ENCODE measurements at places on chromosomes 7 and 10. TPM values are rescaled to one million over a fixed set of nuclear protein-coding genes. Genes with fewer than 3 reads are reported as not detected.

DNA sequence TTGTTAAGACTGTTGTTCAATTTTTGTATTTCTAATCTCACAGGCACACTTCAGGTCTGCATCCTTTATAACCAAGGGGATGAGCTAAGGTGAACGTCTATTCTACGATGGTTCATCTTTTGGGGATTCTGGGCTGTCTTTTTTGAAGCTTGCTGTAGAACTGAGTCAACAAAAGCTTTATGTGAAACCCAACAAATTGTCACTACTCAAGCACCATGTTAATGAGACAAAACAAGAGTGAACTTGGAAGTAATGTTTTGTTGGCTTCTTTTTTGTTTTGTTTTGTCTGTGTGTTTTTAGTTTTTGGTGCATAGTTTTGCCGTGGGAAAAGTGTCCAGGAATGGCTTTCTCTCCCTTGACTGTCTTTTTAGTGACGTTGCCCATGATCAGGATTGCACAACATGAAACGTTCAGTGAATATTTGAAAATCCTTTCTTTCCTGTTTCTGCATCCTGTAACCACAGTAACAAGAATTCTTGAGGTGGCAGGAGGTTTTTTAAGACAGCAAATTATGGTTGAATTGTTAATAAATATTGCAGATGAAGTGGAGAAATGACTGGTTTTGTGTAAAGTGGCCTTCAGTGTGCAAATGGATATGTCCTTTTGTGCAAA, 65.6 kb downstream of the WIPF3 start:
- H3K4me1 ChIP-seq: no peaks in the 10 kb centered on the region
- H3K27me3 ChIP-seq: no peaks in the 10 kb centered on the region
- H3K27ac ChIP-seq: no peak overlapping the region
- H3K4me3 ChIP-seq: no peak overlapping the region

DNA sequence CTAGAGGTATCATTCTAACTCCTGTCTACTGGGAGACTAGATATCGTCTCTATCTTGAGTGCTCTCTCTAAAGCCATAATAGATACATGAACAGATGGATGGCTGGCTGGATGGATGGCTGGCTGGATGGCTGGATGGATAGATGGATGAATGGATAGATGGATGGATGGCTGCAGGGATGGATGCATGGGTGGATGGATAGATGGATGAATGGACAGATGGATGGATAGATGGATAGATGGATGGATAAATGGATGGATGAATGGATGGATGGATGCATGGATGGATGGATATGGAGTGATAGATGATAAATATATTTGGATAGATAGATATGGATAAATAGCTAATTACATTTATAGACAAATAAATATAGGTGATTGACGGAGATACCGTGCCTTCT, 191.2 kb upstream of the KLF6 start:
- H3K4me3 ChIP-seq: no peak overlapping the region
- no peaks in the 10 kb centered on the region for H3K36me3 ChIP-seq
- DNase-seq: no peak
- peaks cover 49% of the 10 kb centered on the region for H3K4me1 ChIP-seq
- H3K27ac ChIP-seq: no peak overlapping the region

- peaks cover 5% of the 10 kb centered on the region for H3K4me1 ChIP-seq
- DNase-seq: no peak
- no peaks in the 10 kb centered on the region for H3K27me3 ChIP-seq
- H3K27ac ChIP-seq: peak overlapping the region; percentile 43
Measured at GRCh38 chr7:114943953-114944744, 22.3 kb downstream of the MDFIC start.

CCDC7 gene
- total RNA-seq: 1.9 TPM

GRCh38 chr10:128047991-128048818, 78.0 kb downstream of the MKI67 start:
- H3K4me1 ChIP-seq: peaks cover 15% of the 10 kb centered on the region
- no peaks in the 10 kb centered on the region for H3K27me3 ChIP-seq
- H3K27ac ChIP-seq: peak overlapping the region; percentile 93
- no peak for DNase-seq

DKK1 gene
- total RNA-seq: 0.47 TPM

TAS2R4 gene
- total RNA-seq: 0.18 TPM

GRCh38 chr7:31512166-31512565, 1.7 kb upstream of the ITPRID1 start:
- H3K27me3 ChIP-seq: no peaks in the 10 kb centered on the region
- no peak overlapping the region for H3K4me3 ChIP-seq
- no peaks in the 10 kb centered on the region for H3K36me3 ChIP-seq

GRCh38 chr7:27418541-27418940, 175.9 kb downstream of the EVX1 start:
- H3K27me3 ChIP-seq: no peaks in the 10 kb centered on the region
- H3K4me3 ChIP-seq: no peak overlapping the region

DNA sequence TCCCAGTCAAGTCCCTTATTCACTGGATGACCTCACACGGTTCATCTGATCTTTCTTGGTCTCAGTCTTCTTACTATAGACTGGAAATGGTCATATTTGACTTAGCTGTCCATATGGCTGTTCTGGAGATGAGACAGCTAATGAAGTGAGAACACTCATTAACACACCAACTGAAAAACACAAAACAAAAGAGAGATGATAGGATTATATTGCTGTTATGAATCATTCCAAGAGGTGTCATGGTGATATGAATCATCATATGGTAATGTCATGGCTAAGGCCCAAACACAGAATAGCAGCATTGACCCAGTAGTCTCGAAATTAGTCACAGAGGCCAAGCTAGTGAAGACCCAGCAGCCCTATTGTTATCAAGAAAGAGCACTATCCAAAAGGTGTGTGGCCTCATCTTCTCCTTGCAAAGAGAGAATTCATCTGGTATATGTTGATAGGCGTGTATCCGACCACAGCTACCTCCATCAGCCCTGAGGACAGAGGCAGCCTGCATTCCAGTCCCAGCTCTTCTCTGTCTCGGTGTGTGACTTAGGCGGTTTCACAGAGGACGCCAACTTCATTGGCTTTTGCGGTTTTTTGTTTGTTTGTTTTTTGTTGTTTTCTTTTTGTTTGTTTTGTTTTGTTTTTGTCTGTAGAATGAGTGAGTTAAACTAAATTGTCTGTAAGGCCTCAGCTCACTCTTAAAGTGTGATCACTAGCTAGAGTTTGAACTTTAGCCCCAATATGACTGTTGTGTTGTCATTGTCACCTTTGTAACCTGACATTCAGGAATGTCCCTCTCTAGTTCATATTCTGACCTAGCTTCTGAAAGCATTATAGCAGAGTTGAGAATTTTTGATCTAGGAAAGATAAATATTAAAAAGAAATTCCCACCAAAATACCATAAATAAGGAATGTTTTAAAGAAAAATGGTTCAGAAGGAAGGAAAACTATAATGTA, 97.4 kb upstream of the PDCD4 start:
- no peaks in the 10 kb centered on the region for H3K27me3 ChIP-seq
- H3K27ac ChIP-seq: peak overlapping the region; percentile 15
- H3K4me1 ChIP-seq: no peaks in the 10 kb centered on the region
- no peak for DNase-seq
- H3K4me3 ChIP-seq: no peak overlapping the region

DNA sequence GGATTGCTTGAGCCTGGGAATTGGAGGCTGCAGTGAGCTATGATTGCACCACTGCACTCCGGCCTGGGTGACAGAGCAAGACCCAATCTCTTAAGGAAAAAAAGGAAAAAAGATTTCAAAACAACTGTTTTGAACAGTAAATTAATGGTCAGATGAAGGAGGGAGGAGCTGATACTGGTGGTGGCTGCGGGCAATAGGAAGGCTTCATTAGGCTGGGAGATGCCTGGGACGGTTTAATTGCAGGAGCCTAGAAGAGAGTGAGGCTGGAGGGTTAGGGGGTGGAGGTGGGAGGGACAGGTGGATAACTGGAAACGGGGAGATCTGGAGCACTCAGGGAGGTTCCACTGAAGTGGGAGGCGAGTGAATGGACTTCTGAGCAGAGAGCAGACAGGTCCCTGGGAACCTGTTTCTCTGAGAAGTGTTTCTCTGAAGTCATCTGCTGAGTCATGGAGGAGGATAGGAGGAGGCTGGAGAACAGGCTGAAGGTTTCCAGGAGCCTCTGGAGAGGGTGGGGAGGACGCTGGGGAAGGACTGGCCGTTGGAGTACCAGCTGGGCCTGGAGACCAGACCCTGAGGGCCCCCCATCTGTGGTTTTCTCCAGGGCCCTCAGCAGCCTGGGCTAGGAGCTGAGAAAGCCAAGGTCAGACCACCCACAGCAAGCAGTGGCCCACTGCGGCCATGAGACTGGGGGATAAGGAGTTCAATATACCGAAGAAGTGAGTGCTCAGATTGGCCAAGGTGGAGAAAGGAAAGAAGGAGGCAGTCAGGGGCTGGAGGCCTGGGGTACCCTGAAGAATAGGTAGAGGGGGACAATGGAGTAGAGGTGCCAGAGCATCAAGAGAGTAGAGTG, 14.4 kb upstream of the YWHAG start:
- H3K4me3 ChIP-seq: no peak overlapping the region
- DNase-seq: no peak
- H3K27ac ChIP-seq: peak overlapping the region; percentile 79

AMZ1 gene
- total RNA-seq: 0.19 TPM

DNA sequence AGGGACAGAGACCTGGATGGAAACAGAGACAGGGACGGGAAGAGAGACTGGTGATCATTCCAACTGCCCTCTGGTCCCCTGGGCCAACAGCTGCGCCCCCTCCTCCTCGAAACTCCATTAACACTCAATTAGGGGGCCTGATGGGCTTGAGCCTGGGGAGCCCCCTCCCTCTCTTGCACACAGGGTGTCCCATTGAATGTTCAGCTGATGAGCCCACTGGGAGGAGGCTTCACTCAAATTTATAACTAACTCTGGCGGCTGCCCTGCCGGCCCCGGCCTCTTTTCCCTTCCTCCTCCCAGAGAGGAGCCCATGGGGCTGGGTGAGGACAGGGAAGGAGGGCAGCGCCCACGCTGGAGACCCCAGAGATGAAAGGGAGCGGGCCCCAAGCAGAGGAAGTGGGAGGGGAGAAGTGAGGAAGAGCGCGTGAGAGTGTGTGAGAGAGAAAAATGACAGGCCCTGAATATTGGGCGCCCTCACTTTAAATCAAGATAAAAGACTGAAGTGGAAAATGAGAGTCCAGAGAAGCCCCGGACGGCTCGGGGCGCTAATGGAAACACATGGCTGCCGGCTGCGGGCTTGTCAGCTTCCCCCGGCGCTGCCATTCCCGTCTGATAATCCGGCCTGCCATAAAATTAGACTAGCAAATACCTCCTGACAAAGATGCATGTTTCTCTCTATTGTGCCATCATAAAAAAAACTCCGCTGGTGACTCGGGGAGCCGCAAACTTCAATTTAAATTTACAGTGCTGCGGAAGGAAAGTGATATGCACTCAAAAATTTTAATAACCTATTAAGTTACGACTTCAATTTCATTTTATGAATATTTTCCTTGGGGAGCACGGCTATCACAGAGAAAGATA, 58.0 kb upstream of the PAX2 start:
- no peaks in the 10 kb centered on the region for H3K4me1 ChIP-seq
- no peak overlapping the region for H3K4me3 ChIP-seq

SHH gene
- not detected for total RNA-seq

DNA sequence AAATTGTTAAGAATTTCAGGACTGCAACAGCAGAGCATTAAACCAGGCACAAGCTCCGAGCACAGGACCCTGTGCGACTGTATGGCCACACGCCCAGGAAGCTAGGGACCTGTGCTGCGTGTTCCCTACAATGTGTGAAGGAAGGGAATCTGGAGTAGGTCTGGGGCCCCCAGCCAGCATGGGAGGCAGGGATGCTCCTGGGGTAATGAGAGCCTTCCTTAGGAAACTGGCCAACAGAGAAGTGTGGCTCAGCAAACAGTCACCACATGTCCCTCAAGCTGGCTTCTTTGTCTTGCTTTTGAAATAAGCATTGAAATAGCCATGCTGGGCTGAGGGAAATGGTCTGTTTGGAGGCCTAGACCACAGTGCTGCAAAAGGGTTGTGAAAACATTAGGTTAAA, 8.2 kb downstream of the BLNK start:
- no peaks in the 10 kb centered on the region for H3K36me3 ChIP-seq
- no peak for DNase-seq
- H3K4me1 ChIP-seq: peaks cover 5% of the 10 kb centered on the region
- no peaks in the 10 kb centered on the region for H3K27me3 ChIP-seq
- no peak overlapping the region for H3K4me3 ChIP-seq

GRCh38 chr7:10939237-10939910, 34.3 kb upstream of the PHF14 start:
- H3K4me1 ChIP-seq: peaks cover 53% of the 10 kb centered on the region
- H3K27ac ChIP-seq: peak overlapping the region; percentile 97
- H3K4me3 ChIP-seq: peak overlapping the region; percentile 86
- H3K27me3 ChIP-seq: no peaks in the 10 kb centered on the region
- DNase-seq: no peak
- peaks cover 4% of the 10 kb centered on the region for H3K36me3 ChIP-seq

DNA sequence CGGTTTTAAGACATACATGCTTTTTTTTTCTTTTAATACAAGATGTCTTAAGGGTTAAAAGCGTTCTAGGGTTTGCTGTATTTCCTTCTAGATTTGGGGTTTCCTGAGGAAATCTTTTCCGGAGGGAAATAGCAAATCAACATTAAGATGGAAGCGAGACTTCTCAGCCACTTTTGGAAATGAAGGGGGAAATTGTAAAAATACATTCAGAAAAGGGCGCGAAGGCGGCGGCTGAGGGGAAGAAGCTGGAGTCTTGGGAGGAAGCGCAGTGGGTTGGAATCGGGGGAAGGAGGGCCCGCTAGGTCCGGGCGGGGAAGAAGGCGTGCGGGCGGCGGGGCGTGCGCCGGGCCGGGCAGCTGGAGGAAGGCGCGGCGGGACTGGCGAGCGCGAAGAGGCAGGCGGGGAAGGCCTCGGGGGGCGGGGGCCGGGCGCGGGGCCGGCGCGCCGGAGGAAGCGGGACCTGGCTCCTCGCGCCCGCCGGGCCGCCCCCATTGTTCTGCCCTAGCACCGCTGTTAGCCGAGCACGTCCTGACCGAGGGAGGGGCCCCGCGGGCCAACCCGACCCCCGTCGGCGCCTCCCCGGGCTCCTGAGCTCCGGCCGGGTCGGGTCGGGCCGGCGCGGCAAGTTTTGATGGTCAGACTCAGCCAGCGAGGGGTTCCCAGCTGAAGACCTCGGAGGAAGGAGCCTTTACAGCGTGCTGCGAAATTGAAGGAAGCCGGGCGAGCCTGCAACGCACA, 1.5 kb upstream of the SKIDA1 start:
- H3K36me3 ChIP-seq: no peaks in the 10 kb centered on the region
- H3K27ac ChIP-seq: peak overlapping the region; percentile 100
- H3K4me3 ChIP-seq: peak overlapping the region; percentile 85
- H3K4me1 ChIP-seq: peaks cover 73% of the 10 kb centered on the region
- no peaks in the 10 kb centered on the region for H3K27me3 ChIP-seq

DNA sequence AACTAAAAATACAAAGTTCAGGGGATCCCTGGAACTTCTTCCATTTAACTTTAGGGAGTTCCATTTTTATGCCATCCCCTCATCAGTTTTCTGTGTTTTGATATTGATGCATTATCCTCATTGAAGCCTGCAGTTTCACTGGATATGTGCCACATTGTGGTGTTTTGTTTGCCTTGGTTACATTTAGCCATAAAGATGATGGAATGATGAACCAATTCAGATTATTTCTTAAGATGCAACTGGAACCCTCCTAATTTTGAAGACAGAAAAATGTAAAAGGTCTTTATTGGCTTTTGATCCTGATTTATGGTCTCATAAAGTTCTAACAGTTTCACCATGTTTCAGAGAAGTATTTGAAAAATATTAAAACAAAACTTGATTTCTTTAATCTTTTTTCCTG, 314.2 kb upstream of the KLF6 start:
- H3K4me3 ChIP-seq: no peak overlapping the region
- no peaks in the 10 kb centered on the region for H3K4me1 ChIP-seq
- H3K27me3 ChIP-seq: no peaks in the 10 kb centered on the region
- H3K36me3 ChIP-seq: no peaks in the 10 kb centered on the region
- no peak overlapping the region for H3K27ac ChIP-seq
- DNase-seq: no peak
